ENCODE measurements at places on chromosomes 6 and 20.
A peak's percentile ranks its signal among the peaks of the same experiment; 100 is the strongest.

DNA sequence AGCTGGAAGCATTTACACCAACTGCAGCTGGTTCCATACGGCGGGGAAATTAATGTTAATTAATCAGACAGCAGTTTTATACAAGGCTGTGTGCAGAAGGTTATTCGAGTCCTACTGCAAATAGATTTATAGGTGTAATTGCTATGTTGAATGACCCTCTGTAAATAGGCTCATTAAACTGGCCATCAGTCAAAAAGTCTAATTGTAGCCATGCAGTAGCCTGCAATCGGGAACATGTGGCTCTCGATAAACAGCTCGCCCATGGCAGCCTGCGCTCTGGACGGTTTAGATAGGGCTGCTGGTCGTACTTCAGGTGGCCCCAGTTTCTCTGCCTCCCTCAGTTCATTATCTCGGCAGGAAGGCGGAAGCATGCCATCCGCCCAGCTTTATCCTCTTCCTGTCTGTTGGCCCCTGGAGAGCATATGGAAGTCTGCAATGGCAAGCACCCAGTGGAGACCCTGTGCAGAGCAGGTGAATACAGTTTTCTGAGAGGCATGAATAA lies 143.2 kb downstream of the MBOAT1 start:
- no peak for DNase-seq

DNA sequence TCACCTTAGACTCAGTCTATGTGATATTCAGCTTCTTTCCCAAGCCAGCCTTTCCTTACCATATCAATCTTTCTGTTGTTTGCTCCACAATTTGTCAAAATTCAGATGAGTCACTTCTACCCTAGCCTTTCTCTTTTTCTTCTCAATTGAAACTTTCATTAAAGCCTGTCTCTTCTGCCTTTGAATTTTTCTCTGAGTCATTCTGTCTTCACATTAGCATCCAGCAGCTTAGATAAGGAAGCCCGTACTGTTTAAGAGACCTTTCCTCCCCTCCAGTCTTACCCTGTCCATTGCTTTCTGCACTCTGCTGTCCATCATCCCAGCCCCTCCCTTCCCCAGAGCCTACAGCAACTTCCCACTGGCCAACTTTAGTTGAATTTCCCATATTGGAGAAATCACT lies 34.9 kb upstream of the RALGAPA2 start:
- DNase-seq: no peak

DNA sequence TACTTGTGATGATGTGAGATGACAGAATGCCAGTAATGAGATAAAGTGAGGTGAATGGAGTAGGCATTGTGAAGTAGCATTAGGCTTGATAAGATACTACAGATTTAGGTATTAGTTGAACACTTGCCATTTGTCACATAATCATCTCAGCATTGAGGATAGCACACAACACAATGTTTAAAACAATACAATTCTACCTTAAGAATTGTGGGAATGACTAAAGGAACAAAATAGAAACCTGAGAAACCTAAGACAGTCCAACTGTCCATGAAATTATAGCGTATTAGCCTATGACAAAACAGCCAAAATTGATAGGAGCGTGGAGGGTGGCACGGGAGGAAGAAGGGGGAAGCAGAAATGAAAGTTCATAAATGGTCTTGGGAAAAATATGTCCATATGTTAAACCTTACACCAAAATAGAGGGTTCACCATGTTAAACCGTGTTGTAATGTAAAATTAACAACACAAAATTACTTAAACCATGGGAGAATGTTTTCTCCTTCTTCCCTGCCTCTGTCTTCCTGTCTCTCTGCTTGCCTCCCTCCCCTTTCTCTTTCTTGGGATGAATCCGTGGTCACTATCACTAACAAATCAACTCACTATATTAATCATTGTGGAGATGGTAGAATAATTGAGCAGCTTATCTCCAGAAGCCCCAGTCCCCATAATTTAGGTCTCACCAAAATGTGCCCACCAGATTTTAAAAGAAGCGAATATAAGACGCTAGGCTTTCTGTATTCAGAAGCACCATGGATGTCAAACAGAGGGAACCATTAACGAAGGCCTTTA lies 33.0 kb upstream of the HFE start:
- no peak for DNase-seq

DNA sequence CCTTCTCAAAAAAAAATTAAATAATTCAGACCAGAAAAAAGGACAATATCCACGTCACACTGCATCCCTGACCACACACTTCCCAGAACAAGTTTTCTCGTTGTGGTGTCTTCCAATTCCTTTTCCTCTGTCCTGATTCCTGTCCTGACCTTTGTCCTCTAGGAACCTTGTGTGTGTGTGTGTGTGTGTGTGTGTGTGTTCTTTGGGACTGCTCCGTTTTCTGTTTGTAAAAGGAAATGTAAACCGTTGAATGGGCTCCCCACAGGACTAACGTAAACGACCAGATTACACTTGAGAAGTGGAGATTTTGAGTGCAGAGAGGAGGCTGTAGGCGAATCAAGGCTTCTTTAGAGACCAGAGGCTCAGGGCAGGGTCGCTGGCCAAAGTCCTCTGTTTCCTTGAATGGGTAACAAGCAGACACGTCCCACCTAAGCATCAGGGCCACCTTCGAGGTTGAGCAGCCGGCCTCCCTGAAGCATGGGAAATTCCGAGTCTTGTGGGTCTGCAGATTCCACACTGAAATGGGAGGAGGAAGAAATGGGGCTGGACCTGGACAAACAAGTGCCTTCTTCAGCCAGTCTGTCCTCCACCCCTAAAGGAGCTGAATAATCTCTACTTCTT lies 7.3 kb downstream of the ZBTB46 start:
- DNase-seq: no peak

DNA sequence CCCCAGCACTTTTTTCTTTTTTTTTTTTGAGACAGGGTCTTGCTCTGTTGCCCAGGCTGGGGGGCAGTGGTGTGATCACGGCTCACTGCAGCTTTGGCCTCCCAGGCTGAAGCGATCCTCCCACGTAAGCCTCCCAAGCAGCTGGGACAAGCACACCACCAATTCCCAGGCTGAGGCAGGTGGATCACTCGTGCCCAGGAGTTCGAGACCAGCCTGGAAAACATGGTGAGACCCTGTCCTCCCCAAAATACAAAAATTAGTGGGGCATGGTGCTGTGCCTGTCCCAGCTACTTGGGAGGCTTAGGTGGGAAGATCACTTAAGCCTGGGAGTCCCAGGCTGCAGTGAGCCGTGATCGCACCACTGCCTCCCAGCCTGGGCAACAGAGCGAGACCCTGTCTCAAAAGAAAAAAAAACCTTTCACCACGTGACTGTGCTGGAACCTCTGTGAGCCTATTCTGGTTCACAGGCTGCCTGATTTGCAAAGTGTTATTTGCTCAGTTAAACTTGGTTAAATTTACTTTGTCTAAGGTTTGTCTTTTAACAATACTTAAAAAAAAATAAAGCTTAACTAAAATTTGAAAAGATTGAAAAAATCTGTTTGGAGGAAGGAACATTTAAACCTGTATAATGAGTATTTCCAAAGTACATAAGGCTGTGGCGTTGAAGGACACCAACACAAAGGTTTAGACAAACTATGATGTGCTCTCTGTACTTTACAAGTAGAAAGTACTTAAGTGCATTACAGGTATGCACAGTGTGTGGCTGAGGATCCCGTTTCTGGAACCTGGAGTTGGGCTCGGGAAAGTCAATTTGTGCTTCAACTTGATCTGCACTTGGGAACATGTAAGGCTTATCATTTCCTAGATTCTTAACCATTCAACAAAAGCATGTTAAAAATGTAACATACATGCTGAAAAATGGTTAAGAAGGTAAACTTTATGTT lies 55.0 kb downstream of the PPP1R3G start:
- DNase-seq: no peak

DNA sequence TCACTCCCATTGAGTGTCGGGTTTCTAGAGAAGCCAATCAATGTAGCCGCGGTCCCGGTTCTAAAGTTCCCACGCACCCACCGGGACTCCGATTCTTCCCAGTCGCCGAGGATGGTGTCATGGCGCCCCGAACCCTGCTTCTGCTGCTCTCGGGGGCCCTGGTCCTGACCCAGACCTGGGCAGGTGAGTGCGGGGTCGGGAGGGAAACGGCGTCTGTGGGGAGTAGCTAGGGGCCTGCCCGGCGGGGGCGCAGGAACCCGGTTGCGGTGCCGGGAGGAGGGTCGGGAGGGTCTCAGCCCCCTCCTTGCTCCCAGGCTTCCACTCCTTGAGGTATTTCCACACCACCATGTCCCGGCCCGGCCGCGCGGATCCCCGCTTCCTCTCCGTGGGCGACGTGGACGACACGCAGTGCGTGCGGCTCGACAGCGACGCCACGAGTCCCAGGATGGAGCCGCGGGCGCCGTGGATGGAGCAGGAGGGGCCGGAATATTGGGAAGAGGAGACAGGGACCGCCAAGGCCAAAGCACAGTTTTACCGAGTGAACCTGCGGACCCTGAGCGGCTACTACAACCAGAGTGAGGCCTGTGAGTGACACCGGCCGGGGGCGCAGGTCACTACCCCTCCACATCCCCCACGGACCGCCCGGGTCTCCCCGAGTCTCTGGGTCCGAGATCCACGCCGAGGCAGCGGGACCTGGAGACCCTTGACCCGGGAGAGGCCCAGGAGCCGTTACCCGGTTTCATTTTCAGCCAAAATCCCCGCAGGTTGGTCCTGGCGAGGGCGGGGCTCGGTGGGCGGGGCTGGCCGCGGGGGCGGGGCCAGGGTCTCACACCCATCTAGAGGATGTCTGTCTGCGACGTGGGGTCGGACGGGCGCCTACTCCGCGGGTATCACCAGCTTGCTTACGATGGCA lies 35.2 kb upstream of the HLA-G start:
- peak; percentile 56 for DNase-seq

- no peak for DNase-seq
Measured at GRCh38 chr20:56769921-56770600, 141.0 kb downstream of the TFAP2C start.

DNA sequence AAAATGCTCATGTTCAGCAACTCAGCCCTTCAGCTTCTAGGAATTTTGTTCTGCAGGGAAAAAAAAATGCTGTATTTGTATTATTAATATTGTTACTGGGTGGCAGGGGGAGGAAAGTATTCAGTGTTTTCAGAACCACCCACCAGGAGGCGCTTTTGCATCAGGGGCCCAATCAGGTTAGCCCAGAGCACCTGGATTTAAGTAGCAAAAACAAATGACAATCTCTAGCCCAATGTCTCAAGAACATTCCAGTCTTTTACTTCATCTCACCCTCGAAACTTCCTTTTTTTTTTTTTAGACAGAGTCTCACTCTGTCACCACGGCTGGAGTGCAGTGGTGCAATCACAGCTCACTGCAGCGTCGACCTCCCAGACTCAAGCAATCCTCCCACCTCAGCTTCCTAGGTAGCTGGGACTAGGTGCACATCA lies 635 bp upstream of the C20orf203 start:
- DNase-seq: peak; percentile 73

DNA sequence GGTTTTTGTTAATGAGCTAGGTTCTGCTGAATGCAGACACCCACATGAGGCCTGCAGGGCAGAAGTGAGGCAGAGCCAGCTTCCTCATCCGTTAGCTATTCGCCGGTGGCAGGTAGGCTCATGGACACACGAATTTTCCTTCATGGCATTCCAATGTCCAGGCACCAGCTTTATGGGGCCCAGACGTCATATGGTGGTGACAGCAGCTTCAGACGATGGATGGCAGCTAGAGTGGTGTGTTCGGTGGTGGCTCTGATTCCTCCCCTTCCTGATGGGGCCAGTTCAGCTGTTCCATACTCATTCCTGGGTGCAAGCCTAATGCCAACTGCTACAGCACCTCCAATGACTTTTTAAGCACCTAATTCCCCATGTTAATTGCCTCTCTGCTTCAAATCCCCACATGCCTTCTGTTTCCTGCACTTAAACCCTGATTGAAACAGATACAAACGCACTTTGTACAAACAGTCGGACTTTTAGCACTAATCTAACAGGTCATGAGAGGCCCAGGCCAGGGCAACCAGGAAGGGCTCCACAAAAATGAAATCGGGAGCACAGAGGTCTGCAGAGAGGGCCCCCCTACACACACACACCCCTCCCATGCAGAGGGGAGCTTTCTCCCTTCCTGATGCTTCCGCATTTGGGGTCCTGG lies 35.7 kb upstream of the MLN start:
- peak; percentile 74 for DNase-seq

DNA sequence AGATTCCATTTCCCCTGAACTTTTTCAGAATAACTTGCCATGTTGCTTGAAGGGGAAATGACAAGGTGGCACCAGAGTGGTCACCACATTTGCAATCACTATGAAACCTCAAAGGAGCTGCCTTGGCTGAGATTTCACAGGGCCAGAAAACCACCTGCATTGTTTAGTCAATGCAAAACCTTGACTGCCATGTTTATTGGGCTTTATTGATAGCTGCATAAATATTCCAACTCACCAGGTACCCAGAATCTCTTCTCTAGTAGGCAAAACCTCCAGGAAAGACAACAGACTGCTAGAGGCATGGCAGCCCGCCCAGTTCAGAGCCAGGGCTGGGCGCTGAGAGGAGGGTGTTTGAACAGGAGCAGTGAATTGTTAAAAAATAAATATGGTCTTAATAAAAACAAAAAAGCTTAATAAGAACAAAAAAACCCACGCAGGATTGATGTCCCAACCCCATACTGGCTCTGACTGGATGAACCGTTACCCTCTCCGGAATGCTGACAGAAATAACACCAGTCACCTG lies 375.6 kb downstream of the ZFAND3 start:
- no peak for DNase-seq

DNA sequence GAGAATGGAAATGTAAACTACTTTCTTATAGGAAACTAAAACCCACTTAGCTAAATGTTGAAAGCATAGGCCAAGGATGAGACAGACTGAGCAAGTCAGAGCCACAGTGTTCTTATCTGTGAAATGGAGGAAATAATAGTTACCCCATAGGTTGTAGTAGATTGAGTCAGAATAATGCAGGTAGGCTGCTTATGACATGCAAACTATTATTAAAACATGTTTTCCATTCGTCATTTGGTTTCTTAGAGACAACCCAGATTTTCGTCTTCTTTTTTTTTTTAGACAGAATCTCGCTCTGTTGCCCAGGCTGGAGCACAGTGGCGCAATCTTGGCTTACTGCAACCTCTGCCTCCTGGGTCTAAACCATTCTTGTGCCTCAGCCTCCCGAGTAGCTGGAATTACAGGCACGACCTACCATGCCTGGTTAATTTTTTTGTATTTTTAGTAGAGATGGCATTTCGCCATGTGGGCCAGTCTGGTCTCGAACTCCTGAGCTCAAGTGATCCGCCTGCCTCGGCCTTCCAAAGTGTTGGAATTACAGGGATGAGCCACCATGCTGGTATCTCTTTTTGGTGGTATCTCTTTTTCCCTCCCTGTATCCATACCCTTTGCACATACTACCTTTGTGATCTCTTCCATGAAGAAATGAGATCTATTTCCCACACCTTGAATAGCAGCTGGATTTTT lies 196.5 kb upstream of the ZNF217 start:
- DNase-seq: peak; percentile 70

- DNase-seq: peak; percentile 6
Measured at GRCh38 chr6:55437141-55437540, 109.9 kb downstream of the GFRAL start.

Data from epithelial cell of esophagus (primary cell).